ENCODE measurements at places on chromosomes 6 and 20.

- no peak for DNase-seq
Measured at GRCh38 chr6:138999949-139000725, 12.1 kb upstream of the REPS1 start.

GRCh38 chr6:44441091-44441855 lies 53.8 kb downstream of the CDC5L start:
- DNase-seq: no peak

DNA sequence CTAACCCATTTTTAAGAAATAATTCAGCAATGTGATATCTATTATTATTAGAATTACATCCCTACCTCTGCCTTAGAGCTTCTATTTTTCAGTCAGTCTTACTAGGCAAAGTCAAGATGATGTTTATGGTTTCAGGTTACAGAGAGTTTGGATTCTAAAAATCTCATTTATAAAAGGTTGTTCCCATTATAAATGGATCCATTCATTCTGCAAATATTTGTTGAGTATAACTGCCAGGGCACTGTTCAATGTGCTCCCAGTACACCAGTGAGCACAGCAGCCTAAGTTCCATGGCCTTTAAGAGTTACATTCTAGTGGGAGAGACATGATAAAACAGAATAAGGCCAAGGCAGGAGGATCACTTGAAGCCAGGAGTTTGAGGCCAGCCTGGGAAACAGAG lies 75.9 kb upstream of the EYA4 start:
- no peak for DNase-seq

DNA sequence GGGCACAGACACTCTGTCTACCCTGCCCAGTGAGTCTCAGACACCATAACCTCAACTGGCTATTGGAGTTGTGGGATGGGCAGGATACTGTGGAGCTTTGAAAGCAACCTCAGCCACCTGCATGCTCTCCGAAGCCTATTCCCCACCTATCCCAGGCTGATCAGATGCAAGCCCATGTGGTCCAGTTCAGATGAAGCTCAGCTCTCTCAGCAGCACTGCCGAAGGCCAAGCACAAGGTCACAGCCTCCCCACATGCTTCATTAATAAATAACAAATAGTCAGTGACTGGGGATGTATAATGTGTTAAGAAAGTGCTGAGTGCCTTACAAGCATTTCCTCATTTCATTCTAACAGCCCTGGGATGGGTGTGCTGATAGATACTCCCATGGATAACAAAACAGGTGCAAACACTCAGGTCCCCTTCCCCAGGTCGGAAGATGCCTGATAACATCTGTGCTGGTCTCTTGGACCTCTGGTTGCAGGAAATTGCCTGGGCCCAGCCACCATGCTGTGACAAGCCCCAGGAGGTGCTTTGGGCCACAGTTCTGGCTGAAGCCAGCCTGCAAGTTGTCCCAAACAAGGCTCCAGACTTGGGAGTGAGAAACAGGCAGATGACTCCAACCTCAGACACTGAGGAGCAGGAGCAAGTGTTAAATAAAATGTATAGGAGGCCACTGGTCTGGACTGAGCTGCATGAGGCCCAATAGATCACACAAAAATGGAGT lies 3.7 kb downstream of the ACSS1 start:
- DNase-seq: no peak
